ENCODE measurements at places on chromosomes 16 and 17.

DNA sequence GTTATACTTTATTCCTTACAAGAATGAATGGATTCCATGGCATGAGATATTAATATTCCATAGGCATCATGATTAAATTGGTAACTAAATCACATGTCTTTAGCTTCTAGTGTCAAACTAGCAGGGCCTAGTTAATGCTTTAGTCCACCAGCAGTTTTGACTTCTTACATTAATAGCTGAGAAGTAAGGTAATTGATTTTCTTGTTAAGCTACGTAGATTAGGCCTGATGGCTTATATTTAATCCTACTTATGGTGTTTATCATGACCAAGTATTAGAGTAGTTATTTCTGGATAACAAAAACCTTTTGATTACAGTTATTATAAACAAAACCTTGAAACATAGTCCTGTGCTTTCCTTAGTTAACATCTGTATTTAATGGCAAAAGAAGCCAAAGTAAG, 184.5 kb downstream of the TANC2 start:
- no peak for DNase-seq

- DNase-seq: no peak
Measured at GRCh38 chr16:24580665-24581064, 41.3 kb downstream of the RBBP6 start.

- no peak for DNase-seq
Measured at GRCh38 chr17:5950878-5951277, 119.3 kb upstream of the WSCD1 start.

DNA sequence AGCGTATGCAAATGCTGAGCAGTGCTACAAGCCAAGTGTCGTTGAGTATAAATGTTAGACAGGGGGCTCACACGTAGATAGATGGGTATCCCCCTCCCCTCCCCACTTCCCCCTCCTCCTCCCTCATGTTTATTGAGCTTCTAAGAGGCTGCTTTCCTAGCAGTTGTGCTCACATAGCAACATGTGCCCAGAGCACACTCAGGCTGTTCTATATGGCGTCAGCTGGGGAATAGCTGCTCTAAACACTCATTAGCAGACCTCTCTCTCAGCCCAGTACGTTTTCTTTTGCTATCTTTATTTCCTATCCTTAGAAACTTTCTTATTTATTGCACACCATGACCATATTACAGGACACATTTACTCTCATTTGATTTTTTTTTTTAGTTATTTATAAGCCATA, 1.8 kb downstream of the KCNJ2 start:
- no peak for DNase-seq

- DNase-seq: no peak
Measured at GRCh38 chr16:83253521-83253920, 554.3 kb upstream of the HSBP1 start.

- no peak for DNase-seq
Measured at GRCh38 chr17:71460943-71461342, 659.9 kb upstream of the SOX9 start.

GRCh38 chr16:88963583-88963982, 13.4 kb downstream of the CBFA2T3 start:
- DNase-seq: no peak

DNA sequence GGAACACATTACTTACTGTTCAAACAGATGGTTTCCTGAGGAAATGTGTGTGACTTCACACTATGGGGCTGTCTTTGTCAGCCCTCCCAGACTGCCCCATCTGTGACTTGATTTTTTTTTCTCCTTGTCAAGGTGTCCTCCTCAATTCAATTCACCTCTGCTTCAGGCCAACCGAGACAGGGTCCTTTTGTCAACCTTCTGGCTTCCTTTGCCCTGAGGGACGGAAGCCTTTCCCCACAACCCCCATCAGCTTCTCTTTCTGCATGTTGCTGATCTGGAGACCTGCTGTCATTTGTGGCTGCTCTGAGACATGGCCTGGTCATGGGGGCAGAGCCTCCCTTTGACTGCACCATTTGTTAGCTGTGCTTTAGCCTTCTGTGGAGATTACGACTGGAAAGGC, 21.3 kb upstream of the RGS9 start:
- DNase-seq: no peak

GRCh38 chr17:35076874-35077273, 13.4 kb upstream of the RFFL start:
- DNase-seq: no peak

DNA sequence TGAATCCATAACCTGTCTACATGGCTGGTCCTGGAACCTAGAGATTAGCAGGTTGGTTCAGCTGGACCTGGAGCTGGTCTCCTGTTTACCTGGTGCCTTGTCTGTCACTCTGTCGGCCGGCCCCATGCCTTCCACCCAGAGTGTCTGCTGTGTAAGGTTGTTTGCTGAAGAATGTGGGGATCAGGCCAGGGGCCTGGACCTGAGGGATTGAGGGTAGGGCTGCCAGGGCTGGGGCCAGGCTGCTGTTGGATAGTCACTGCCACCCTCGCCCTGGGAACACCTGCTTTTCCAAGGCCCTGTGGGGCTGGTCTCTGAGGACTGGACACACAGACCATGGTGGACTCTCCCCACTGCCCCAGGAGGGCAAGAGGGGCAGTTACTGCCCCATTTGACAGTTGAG, 1.4 kb downstream of the NHERF2 start:
- no peak for DNase-seq

DNA sequence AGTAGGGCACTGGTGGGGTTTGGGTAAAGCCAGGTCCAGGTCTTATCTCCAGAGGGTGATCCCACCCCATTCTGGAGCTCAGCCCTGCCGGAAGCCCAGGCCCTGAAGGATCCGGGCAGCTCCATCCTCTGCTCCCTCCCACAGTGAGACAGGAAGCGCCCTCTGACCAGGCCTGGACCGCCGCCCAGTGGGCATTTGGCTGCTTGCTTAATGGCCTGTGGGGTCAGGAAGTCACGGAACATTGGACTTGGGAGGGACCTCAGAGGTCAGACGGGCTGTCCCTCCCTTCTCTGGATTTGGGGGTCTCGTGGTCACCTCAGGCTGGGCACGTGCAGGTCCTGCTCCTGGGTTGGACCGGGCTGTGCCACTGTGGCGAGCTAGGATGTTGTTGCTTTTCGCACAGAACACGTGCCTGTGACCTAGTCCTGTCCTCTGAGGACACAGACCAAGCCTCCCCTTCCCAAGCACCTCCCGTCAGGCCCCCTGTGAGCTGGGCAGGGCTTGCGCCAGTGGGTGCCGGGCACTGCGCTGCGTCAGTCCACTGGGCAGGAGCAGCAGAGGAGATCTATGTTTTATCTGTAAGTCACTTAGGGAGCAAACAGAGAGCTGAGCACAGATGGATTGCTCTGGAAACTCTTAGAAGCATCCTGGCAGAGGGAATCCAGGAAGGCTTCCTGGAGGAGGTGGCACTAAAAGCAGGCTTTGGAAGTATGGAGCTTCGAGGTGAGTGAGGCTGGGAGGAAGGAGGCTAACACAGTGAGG, 49.4 kb upstream of the GSE1 start:
- DNase-seq: no peak
